Right cardiac atrium (tissue), 5 donors: ENCODE measurements at places on chromosomes 4 and X. TPM values are rescaled to one million over a fixed set of nuclear protein-coding genes. Genes with fewer than 3 reads are reported as not detected.

ATP6AP2 gene
- 61.7 TPM for total RNA-seq

FAM149A gene
- 8.6 TPM for total RNA-seq

ADGRG4 gene
- not detected for total RNA-seq

SUPT20HL1 gene
- not detected for total RNA-seq

CENPVL2 gene
- total RNA-seq = not detected

NPNT gene
- 5.5 TPM for total RNA-seq

GLRA2 gene
- total RNA-seq = not detected

POLN gene
- total RNA-seq = 5.5 TPM

CT47B1 gene
- not detected for total RNA-seq

PTCHD1 gene
- total RNA-seq = 0.11 TPM

AFM gene
- total RNA-seq = not detected

USP26 gene
- not detected for total RNA-seq

DNA sequence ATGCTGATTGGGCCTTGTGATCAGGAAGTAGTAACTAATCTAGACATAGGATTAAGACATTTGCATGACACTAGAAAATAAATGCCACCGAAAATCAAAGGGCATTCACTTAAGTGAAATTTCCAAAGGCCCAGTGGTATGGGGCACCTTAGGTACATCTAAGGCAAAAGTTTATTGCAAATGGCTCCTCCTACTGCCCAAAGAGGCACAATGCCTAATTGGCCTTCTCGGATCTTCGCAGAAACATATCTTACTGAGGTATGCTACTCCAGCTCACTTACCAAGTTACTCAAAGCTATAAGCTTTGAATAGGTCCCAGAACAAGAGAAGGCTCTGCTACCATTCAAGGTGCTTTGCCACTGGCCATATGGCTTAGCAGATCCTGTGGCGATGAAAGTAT lies 174.8 kb upstream of the CXCL13 start:
- DNase-seq = no peak

DNA sequence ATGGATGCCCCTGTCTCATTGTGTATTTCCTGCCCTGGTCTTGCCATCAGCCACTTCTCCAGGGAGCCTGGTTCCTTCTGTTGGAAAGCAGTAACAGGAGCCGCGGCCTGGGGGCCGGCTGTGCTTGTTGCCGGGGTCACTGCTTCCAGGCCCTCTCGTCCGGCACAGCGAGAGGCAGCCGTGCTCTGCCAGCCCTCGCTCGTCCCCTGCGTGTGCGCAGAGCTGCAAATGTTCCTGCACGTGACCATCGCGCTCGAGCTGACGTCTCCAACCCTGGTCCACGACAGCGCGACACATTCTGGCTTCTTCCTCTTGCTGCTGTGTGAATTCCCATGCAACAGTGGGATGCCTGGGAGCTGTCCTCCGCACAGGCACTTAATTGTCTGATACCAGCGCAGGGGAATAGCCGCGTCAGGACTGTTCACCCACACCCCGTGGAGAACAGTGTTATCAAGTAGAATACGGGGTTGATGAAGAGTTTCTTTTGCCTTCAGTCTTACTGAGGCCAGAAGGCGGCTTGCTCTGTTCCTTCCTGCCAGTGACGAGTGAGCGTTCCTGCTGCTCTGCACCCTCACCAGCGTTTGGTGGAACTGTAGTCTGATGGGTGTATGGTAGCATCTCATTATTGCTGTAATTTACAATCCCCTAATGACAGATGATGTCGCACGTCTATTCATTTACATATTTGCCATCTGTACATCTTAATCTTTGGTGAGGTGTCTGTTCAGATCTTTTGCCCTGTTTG lies 12.3 kb downstream of the PDE6B start:
- peak; percentile 24 for DNase-seq

GRCh38 chr4:115332078-115332477 lies 218.7 kb upstream of the NDST4 start:
- no peak for DNase-seq

- DNase-seq = no peak
These were observed 27.8 kb downstream of the PIR start for GRCh38 chrX:15465347-15465746.

DNA sequence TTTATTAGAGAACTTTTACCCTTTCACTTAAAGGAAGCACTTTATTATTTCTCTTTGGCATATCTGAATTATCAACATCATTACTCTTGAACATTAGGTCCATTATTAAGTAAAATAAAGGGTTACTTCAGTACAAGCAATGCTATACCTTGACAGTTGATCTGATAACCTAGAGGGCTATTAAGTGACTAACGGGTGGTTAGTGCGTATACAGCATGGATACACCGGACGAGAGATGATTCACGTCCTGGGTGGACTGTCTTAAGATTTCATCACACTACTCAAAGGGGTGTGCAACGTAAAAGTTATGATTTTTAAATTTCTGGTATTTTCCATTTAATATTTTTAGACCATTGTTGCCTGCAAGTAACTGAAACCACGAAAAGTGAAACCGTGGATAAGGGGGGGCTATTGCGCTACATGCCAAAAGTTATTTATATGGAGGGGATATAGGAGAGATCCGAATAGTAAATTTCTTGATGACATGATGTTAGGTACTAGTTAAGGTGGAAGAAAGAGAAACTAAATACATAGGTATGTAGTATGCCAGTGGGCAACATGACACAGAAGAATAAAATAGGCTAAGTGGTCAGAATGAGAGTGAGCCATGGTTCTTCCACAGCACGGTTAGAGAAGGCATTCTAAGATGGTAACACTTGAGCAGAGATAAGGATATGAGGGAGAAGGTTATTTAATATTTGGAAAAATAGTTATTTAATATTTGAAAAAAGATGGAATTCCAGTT lies 230.8 kb upstream of the ANKRD50 start:
- DNase-seq = no peak

GRCh38 chr4:54717694-54718093 lies 59.9 kb downstream of the KIT start:
- no peak for DNase-seq

- DNase-seq = peak; percentile 68
These were observed 89.4 kb upstream of the TLL1 start for GRCh38 chr4:165783626-165784025.

GRCh38 chr4:3340700-3341083 lies 47.9 kb downstream of the RGS12 start:
- DNase-seq = peak; percentile 79

GRCh38 chr4:125428832-125429231 lies 114.1 kb downstream of the FAT4 start:
- DNase-seq = no peak

DNA sequence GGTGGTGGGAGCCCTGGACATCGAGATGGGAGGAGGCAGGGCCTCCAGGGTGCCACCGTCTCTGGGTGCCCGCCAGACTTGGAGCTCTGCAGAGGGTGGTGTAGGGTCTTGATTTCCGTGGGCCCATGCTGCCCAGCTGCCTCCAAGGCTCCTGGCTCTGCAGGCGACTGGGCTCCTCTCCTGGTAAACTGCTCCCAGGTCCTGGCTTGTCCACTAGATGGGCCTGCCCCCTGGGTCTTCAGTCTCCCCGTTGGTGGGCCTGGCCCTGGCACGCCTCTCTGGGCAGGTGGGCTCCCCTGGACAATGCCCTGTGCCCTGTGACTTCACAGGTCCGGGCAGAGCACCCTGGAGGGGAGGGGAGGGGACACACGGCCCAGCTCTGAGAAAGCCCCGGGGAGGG lies 7.7 kb downstream of the FGFR3 start:
- no peak for DNase-seq

DNA sequence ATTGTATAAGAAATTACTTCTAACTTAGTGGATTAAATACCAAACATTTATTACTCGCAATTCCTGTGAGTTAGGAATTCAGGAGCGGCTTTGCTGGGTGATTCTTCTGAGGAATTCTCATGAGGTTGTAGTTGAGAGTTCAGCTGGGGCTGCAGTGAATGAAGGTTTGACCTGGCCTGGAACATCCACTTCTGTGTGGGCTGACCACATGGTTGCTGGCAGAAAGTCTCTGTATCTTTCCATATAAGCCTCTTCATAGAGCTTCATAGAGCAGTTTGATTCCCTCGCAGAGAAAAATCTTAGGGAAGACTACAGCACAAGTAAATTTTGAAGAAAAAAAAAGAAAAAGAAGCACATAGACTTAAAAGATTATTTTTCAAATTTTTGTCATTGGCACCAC lies 339.7 kb upstream of the NWD2 start:
- DNase-seq = no peak

GRCh38 chr4:25088093-25088952 lies 57.6 kb upstream of the LGI2 start:
- peak; percentile 79 for DNase-seq

DNA sequence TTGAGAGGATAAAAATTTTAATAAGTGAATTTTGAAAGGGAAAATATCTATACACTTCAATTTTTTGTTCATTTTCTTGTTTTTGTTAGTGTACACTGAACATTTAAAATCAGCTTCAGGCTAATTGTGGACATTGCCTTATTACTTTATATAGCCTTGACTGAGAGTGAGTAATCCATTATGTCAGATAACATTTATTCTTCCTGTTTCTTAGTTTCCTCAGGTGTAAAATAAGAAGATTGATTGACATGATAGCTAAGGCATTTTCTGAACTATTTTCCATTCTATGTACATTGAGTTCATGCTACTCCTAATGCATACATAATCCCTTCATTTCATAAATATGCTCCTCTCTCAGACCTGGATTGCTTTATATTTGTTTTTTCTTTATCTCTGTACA lies 607.3 kb upstream of the AADAT start:
- DNase-seq = no peak

DNA sequence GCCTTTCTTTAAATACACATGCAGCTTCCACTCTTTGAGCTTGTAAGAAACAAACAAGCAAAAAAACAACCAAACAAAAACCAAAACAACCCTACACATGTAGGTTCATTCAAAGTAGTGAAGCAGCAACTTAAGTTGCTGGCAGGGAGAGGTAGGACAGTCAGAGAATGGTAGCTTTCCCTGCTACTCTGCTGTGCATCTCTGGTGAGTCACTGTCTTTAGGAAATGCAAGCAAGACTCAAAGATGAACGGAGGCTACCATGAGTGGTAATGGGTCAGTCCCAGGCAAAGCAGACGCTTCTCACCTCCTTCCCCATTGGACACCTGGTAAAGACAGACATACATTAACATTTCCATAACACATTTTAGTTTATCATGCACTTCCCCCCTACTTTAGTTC lies 43.2 kb downstream of the PGRMC2 start:
- DNase-seq = no peak

- DNase-seq = no peak
These were observed 36.5 kb downstream of the PLK4 start for GRCh38 chr4:127917151-127917550.

DNA sequence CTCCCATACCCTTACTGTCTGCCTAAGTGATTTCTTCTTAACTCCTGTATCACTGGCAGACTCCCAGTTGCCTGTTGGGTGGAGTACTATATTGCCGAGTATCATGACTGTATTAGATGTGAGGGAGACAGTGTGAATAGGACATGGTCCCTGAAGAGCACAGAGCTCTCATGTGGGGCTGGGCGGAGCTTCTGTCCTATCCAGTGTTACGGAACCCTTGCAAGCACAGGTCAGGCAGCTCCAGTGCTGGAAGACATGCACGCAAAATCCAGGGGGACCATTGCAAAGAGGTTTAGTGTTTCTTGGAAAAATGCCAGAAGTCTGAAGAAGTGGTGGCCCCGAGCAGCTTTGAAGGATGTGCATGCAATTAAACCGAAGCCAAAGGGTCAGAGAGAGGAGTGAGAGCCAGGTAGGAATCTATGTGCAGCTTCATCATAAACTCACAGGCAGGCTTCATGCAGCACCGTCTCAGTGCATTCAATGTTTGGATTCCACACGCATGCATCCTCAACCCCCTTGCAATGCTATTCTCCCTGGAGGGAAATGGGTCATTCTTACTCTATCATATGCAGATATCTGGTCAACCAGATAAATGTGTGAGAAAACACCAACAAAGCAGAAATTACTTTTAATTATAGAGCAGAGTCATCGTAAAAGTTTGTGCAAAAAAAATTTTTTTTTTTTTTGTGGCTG lies 49.7 kb upstream of the DHRSX start:
- DNase-seq = no peak

GRCh38 chr4:69754926-69755580 lies 5.4 kb downstream of the SULT1B1 start:
- DNase-seq = no peak

DNA sequence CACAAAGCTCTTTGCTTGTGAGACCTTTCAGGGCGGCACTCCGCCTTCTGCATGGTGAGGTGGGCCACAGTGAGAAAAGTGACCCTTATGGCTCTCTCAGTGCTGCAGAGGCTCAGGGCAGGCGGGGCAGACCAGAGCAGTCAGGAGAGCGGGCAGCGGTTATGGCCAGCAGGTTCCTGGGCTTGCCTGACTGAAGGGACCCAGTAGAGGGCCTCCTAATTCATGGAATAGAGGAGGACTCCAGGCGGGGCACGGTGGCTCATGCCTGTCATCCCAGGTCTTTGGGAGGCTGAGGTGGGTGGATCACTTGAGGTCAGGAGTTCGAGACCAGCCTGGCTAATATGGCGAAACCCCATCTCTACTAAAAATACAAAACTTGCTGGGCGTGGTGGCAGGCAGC lies 91.4 kb downstream of the CLNK start:
- DNase-seq = no peak

- DNase-seq = no peak
These were observed 1.3 kb downstream of the RBM10 start for GRCh38 chrX:47146121-47146935.

GRCh38 chr4:165198329-165198728 lies 9.0 kb upstream of the KLHL2 start:
- no peak for DNase-seq

GRCh38 chr4:74539044-74539790 lies 94.3 kb downstream of the AREG start:
- DNase-seq = no peak

DNA sequence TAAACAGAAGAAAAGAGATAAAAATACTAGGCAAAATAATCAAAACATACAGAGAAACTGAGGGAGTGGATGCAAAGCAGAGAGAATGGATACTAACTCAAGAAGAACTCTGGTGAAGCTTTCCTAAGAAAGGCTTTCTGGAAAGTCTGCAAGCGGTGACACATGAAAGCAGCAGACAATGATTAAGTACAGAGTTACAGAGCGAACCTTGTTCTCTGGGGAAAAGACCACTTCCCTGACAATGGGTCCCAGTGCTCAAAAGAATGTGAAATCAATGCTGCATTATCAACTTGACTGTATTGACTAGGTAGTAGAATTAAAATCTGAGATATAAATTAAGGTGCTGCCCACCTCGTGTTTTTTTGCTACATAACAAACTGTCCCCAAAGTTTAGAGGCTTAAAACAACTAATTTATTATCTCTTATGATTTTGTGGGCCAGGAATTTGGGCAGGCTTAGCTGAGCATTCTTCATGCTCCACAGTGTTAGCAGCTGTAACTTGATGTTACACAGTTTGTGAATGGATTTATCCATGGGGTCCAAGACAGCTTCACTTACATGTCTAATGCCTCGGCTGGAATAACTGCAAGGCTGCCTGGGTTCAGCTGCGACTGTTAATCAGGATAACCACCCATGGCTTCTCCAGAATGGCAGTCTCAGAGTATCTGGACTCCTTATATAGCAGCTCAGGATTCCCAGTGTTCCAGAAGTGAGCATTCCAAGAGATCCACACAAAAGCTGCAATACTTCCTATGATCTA lies 106.9 kb upstream of the INPP4B start:
- DNase-seq = no peak

- peak; percentile 72 for DNase-seq
These were observed 29.5 kb downstream of the MSL3 start for GRCh38 chrX:11787564-11787963.
